ENCODE measurements at places on chromosomes 1 and 21.

- no peak for DNase-seq
Observed at GRCh38 chr1:51444096-51444495, 75.0 kb downstream of the EPS15 start.

DNA sequence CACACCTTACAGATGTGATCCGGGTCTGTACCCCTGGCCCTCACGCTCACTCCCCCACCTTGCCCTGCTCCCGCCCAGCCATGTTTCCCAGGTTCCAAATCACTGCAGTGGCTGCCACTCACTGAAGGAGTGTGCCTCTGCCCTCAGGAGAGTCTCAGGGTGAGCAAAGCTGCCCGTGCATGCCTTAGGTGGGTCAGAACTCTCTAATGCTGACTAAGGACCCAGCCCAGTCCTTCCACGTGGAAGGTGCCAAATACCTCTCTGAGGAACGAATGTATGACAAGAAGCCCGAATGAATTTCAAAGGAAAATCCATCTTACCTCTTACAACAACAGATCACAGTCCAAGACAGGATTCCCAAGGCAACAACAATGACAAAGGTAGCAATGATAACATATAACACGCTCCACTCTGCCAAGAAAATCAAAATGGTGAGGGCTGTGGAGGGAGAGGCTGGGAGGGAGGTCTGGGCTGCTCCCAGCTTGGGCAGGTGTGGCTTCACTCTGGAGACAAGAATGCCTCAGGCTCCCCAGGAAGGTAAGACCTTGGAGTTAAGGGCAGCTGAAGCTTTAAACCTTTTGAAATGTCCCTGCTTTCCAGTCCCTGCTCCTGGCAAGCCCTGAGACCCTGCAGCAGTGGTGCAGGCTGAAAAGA, 115.2 kb downstream of the KIAA0319L start:
- DNase-seq = no peak

DNA sequence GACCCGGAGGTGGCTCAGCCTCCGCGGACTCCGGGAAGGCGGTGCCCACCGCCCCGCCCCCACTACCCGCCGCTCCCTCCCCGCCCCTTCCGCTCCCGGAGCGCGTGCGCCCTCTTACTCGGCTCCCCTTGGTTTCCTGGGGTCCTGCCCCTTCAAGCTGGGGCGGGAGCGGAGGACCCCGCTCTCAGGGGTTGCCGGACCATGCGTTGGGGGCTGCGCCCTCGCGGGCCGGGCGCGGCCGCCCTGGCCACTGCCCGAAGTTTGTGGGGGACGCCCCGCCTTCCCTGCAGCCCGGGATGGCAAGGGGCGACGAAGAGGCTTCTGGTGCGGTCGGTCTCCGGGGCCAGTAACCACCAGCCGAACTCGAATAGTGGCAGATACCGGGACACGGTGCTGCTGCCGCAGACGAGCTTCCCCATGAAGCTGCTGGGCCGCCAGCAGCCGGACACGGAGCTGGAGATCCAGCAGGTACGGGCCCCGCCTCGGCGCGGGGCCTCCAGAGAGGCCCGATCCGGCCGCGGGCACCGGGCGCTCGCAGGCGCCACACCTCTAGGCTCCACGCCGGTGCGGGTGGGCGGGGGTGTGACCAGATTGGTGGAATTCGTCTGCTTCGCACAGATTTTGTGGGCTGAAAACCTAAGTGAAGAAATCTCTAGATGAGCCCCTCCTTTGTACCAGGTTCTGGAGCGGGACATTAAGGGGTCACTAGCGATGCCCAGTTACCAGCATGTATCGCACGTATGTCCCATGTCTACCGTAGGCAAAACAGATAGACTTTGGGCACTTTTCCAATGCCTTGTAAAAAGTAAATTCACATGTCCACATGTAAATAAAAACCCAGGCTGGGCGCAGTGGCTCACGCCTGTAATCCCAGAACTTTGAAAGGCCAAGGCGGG, at the start of gene IARS2:
Gene IARS2, plus strand, starts transcription at position 117 of the 896 bp plus-strand sequence. Its CDS starts 85 bp downstream, at position 202.
- DNase-seq = peak; percentile 93

GRCh38 chr21:43354026-43354420, 72.9 kb downstream of the SIK1 start:
- DNase-seq = no peak

DNA sequence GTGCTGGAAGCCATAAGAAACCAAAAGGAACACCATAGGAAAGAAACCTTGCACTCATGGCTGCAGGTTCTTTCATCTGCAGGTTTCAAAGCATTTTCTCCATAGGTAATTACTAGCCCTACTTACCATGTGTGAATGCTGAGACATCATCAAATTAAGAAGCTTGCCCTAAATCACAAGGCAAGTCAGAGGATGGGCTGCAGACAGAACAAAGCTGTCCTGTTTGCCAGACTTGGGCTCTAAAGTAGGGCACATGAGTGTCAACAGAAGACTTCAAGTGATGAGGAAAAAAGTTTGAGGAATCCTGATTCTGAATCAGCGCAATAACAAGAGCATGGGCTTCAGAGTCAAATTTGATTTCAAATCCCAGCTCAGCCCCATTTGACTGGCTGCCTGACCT, 5.8 kb upstream of the EPS15 start:
- DNase-seq = no peak

DNA sequence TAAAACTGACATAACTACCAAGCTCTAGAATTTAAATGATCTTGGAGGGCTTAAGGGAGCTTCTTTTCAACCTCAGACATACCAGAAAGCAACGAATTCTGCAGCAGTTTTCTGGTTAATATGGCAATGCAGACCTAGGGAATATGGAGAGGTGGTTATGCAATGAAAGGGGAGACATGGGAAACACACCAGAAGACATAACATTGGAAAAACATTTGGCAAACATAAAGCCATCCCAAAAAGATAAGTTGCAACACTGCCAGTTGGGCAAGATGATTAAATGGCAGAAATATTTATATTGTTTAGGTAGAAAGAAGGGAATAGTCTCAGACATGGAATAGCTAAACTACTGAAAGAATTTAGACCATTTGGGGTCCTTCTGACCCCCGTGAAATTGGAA, 104.5 kb downstream of the KCNJ6 start:
- no peak for DNase-seq

DNA sequence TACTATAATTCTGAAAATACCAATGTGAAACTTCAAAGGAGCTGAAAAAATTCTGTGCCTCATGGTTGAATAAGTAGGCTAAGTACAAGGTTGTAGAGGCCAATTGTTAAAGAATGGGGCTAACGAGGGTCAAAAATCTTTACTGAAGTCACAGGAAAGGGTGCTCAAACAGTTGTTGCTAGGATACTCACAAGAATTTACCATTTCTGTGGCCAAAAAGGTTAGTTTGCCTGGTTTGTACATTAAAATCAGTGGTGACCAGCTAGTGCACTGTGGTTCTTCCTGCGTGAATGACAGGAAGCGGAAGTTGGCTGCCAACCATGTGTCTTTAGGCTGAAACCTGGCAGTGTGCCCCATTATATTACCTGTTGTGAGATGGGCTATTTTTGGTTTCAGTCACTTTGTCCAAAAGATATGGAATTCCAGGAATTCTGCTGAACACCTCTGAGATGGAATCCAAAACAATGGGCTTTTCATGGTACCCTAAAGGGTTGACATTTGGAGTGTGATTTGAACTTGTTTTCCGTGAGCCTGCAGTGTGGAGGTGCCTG, 13.5 kb downstream of the MAP3K21 start:
- peak; percentile 17 for DNase-seq

DNA sequence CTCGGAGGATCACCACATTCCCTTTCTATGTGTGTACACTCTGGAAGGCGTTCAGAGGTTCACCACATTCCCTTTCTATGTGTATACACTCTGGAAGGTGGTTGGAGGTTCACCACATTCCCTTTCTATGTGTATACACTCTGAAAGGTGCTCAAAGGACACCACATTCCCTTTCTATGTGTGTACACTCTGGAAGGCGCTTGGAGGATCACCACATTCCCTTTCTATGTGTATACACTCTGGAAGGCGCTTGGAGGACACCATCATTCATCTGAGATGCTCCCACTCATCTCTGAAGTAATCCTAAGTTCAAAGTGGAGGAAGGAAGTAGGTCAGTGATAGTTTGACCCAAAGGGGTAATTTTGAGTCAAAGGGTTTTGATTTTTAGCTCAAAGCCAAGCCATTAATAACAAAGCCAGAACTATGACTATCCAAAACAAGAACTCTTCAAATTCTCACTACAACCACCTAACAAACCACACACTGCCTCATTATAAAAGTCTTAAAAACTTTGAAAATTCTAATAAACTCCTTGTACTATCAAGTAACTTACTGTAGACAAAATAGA, 32.9 kb downstream of the NRIP1 start:
- no peak for DNase-seq

DNA sequence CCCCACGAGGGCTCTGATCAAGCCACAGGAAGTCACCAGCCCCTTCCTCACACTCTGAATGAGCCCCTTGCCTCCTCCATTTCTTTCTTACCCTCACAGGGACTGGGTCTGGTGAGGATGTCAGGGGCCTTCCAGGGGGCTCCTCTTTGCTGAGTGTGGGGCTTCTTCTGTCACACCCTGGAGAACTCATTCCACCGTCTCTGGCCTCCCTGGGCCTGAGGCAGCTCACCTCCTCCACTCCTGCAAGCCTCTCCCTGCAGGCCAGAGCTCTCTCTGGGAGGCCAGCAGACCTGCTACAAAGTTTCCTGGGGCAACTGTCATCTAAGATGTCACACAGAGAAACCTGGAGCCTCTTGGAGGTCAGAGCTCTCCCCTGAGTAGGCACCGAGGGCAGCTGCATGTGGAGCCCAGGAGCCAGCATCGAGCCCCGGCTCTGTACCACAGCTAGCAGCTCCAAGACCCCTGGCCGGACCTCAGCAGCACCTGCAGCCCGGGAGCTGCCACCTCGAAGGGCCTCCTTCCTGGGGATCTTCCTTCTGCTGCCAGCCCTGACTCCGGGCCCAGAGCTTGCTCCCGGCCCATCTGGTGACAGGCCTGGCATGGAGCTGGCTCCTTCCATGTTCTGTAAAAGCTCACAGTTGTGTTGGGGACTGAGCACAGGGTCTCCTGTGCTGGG, 1.1 kb downstream of the SPOCD1 start:
- DNase-seq = no peak

DNA sequence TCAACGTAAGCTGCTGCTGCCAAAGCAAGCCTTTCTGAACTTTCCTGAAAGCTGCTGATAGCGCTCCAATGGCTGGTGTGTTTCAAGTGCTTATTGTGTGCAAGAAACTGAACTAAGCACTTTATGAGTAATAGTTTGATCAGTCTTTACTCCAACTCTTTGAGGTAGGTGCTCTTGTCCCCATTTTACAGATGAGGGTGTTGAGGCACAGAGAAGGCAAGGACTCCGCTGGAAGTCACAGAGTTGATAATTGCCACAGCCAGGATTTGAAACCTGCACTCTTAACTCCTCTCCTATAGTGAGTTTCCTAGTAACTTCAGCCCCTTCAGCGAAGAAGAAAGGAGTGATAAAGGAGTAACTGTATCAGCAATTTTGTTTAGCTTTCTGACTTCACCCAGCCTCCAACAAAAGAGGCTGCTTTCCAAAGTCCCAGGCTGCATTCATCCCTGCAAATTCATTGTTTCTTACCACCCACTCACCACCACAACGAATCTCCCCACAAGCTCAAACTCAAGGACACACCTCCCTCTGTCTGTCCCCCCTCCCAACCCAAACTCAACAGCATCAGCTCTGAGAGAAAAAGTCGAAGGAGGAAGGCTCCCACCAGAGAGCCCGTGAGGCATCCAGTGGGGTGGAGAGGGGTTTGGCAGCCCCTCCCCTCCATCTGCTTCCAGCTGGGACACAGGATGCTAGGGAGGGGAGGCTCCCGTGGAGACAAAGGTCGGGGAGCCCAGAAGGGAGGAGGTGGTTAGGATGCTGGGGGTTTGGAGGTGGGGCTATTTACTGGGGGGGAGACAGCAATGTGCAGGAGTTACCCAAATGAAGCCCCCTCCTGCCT, 139.6 kb downstream of the NAV1 start:
- DNase-seq = no peak

GRCh38 chr1:72521659-72522058, 239.3 kb upstream of the NEGR1 start:
- DNase-seq = no peak

DNA sequence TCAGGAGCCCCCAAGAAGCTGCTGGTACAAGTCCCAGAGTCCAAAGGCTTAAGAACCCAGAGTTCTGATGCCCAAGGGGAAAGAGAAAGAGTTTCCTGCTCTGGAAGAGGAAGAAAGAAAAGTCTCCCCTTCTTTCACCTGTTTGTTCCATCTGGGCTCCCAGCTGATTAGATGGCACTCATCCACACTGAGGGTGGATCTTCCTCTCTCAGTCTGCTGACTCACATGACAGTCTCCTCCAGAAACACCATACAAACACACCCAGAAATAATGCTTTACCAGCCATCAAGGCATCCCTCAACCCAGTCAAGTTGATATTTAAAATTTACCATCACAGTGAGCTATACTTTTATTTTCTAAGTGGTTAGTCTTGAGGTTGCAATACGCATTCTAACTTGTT, 257.9 kb downstream of the PAPPA2 start:
- DNase-seq = no peak

DNA sequence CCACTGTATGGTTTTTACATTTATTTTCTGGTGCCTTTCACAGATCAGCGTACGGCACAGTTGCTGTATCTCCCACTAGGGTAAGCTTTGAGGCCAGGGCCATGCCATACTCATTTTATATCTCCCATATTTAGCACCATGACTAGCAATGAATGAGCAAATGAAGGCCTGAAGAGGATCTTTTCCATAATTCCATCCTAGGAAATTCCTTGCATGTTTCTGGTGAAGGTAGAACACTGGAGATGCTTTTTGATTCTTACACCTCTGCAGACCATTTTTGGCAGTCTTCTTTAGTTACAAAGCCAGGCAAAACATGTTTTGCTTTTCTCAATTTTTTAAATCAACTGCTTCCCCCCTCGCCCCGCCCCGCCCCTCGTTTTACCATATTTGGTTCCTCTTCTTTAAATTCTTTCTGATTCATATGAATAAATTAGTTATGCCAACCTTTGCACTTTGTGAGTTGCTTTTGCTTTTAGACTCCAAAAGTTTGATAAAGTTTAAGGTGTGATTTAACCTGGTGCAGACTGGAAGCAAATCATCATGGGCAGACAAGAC, 78.9 kb upstream of the AK4 start:
- no peak for DNase-seq

- DNase-seq = no peak
Observed at GRCh38 chr1:219533280-219533679, 79.6 kb downstream of the ZC3H11B start.
